ENCODE measurements at places on chromosomes 2 and 18. TPM values are rescaled to one million over a fixed set of nuclear protein-coding genes. Genes with fewer than 3 reads are reported as not detected.

The BCL11A gene
- total RNA-seq = 29.0 TPM

The REV1 gene
- total RNA-seq = 108 TPM

The HOXD12 gene
- not detected for total RNA-seq

The CRYGD gene
- 823 TPM for total RNA-seq

The ABCG8 gene
- total RNA-seq = 0.27 TPM

The REG3A gene
- not detected for total RNA-seq

The GKN1 gene
- not detected for total RNA-seq

Measured in camera-type eye (tissue), 1 donor.